ENCODE measurements at places on chromosomes 7 and 10. TPM values are rescaled to one million over a fixed set of nuclear protein-coding genes. Genes with fewer than 3 reads are reported as not detected.

THNSL1 gene
- total RNA-seq = 2.9 TPM

DNA sequence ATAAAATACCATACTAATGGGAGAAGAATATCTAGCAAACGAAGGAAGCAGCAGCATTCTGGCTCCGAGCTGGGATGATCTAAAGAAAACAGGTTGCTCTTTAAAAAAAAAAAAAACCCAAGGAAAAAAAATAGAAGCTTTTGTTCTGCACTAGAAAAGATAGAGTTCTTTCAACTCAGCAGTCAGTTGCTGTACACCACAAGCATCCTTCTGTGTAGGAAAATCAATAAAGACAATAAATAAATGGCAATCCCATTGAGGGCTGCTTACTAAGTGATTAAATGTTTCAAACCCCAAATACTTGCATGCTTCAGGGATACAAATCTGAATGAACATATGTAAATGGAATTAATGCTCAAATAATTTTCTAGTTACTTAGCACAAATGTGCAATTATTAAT, 207.1 kb downstream of the TEX36 start:
- no peak for DNase-seq

DNA sequence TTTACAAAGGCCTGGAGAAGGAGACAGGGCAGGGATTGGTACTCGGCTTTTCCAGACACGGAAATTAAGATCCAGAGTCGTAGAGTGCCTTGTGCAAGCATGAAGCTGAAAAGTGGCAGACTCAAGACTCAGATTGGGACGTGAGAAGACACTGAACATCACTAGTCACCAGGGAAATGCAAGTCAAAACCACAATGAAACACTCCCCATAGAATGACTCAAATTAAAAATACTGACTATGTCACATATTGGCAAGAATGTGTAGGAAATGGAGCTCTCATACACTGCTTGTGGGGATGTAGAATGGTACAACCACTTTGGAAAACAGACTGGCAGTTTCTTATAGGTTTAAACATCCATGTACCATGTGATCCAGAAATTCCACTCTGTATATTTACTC, 472.0 kb downstream of the RPS24 start:
- DNase-seq = no peak

GRCh38 chr7:45178241-45179225, 20.9 kb downstream of the RAMP3 start:
- DNase-seq = no peak

DNA sequence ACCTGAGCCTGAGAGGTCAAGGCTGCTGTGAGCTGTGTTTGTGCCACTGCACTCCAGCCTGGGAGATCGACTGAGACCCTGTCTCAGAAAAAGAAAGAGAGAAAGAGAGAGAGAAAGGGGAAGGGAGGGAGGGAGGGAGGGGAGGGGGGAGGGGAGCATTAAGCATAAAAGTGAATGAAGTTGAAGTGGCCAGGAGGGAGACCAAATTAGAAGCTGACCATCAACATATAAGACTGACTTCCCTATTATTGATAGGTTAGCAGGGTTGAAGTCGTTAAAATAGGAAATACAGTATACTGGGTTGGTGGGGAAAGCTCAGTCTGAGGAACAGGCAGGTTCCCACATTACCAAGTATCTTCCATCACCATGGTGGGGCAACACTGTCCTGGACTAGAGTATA, 117.1 kb upstream of the MKLN1 start:
- no peak for DNase-seq

GRCh38 chr7:67505449-67505848, 508.8 kb downstream of the TYW1 start:
- DNase-seq = no peak

Measured in glutamatergic neuron (in vitro differentiated cells).